Stomach (tissue), 19 donors: ENCODE measurements at places on chromosomes 11 and 22. TPM values are rescaled to one million over a fixed set of nuclear protein-coding genes. Genes with fewer than 3 reads are reported as not detected.

The CLCF1 gene
- not detected for total RNA-seq

The VPREB3 gene
- not detected for total RNA-seq

DNA sequence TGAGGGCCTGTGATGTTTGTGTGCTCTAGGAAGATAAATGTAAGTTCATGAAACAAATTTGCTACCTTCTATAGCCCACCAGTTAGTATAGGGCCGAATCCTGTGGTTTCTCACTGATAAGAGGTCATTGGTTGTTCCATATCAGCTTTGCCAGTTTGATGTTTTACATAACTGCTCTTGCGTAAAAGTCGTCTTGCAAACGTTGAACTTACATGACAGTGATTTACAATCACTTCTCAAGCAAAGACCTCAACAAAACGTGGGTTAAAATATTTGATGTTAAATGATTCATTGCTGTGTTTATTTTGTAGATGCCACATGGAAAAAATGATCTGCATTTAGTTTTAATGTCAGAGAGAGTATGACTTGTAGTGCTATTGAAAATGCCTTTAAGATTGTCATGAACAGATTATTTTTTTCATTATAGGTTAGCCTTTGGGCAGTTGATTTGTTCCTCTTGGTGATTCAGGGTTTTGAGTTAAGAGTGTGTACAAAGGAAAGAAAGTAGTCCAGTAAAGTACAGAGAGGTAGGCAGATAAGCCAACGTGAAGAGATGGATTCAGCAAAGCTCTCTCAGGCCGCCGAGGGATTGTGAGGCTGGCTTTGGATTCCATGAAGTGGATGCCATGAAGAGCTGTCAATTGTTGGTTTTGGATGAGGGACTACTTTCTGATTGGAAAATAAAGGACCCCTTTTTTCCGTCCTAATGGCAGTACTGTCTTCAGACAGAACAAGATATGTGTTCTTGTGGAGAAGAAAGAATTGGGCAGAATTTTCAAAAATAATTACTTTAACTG is 2.6 kb downstream of the EWSR1 start:
- H3K4me1 ChIP-seq, result peaks cover 86% of the 10 kb centered on the region
- H3K27ac ChIP-seq, result peak overlapping the region; percentile 99
- no peak for DNase-seq
- H3K36me3 ChIP-seq, result peaks cover 24% of the 10 kb centered on the region
- H3K4me3 ChIP-seq, result peak overlapping the region; percentile 98

DNA sequence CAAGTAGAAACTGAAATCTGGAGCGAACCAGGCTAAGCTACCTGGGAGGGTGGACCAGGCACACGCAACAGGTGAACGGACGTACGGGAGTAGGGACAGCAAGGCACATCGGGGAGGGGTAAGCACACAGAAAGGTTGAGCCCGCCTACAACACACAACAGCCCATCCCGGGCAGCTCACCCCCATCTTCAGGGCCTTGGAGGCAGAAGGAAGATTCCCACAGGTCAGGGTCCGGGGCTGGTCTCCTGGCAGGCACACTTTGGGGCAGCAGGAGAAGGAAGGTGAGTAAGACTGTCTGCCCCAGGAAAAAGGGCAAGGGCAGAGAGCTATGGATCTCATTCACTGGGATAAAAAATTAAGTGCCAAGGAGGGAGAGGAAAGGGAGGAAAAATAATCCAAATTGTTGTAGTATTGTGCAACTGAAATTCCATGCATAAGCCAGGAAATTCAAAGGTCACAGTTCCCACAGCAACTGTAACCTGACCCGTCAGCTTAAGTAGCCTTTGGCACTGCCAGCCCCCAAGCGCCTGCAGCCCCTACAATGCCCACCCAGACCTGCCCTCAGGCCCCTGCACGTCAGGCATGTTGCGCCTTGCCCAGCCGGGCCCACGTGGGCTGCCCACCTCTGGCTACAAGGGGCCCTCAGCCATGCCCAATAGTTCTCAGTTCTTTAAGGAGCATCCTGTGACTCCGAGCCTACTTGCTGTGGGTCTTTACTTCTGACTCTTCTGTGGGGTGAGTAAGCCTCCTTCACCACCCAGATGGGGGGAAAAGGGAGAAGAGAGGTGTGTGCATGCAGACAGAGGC is 51.8 kb downstream of the MICAL3 start:
- DNase-seq, result no peak
- peaks cover 59% of the 10 kb centered on the region for H3K4me1 ChIP-seq
- peak overlapping the region; percentile 9 for H3K27ac ChIP-seq
- no peaks in the 10 kb centered on the region for H3K27me3 ChIP-seq
- no peak overlapping the region for H3K4me3 ChIP-seq

DNA sequence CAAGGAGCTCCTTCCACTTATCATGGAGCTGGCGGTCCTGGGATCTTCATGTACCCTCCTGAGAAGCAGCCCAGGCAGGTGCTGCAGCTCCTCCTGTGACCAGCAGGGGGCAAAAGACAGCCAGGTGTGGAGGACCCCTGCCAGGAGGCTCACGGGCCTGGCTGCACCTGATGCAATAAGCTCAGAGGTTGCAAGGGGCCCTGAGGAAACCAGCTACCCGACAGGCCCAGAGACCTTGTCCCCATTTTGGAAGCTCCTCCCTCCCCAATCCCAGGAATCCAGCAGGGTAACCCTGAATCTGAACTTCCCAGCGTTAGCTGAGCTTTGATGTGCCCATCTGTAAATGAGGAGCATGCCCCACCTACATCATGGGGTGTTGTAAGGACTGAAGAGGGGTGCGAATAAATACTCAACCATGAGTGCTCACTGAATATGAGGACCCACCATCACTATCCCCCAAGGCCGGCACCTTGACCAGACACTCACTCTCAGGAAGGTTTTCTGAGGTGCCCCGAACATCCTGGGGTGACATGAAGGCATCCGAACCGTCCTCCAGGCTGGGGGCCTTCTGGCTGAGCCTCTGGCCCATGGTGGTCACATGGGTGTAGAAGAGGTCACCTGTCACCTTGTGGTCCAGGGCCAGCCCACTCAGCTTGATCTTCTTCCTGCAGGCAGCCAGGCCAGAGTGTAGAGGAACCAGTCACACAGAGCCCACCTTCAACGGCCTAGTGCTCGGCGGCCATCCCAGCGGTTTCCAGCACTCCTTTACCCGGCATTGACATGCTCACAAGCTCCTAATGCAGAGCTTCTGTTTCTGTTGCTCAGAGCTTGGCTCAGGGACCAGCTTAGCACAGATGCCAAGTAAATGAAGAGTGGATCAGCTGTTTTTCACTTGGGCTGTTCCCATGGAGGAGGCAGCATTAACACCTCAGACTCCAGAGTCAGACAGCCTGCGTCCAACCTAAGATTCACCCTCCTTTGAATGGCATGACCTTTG is 21.7 kb downstream of the SLC43A1 start:
- peaks cover 20% of the 10 kb centered on the region for H3K4me1 ChIP-seq
- DNase-seq, result peak; percentile 85
- H3K36me3 ChIP-seq, result peaks cover 61% of the 10 kb centered on the region
- no peak overlapping the region for H3K4me3 ChIP-seq
- H3K27ac ChIP-seq, result no peak overlapping the region
- H3K27me3 ChIP-seq, result no peaks in the 10 kb centered on the region

DNA sequence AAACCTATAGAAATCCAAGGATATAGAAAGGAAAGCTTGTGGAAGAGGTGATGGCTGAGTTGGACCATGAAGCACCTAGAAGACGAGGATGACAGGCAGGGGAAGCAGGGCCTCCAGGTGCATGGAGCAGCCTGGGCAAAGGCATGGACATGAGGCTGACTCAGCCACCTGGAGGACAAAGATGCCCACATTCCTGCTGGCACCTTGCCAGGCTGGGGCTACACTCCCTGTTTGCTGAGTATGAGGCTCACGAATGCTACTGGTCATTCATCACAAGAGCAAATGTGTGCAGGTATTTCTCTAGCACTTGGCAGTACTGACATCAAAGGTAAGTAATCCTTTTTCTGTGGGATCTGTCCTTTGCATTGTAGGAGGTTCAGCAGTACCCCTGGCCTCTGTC is 7.1 kb upstream of the SCGB2A1 start:
- no peak for DNase-seq
- H3K4me1 ChIP-seq, result no peaks in the 10 kb centered on the region
- peaks cover 3% of the 10 kb centered on the region for H3K27me3 ChIP-seq
- H3K36me3 ChIP-seq, result no peaks in the 10 kb centered on the region
- no peak overlapping the region for H3K27ac ChIP-seq

- DNase-seq, result no peak
- H3K27me3 ChIP-seq, result peaks cover 3% of the 10 kb centered on the region
- no peak overlapping the region for H3K27ac ChIP-seq
- no peak overlapping the region for H3K4me3 ChIP-seq
Measured at GRCh38 chr11:31926816-31927528, 115.8 kb upstream of the PAX6 start.
